ENCODE measurements at places on chromosomes 1 and 21. TPM values are rescaled to one million over a fixed set of nuclear protein-coding genes. Genes with fewer than 3 reads are reported as not detected.

APCS gene
- not detected for total RNA-seq

POU3F1 gene
- 0.84 TPM for total RNA-seq

PLD5 gene
- total RNA-seq = 1.7 TPM

LAMB3 gene
- total RNA-seq = 0.66 TPM

FAM72D gene
- total RNA-seq = 0.71 TPM

THEM5 gene
- not detected for total RNA-seq

PRR9 gene
- not detected for total RNA-seq

SLAMF9 gene
- not detected for total RNA-seq

ANGPTL3 gene
- 0.04 TPM for total RNA-seq

IFNLR1 gene
- total RNA-seq = 0.04 TPM

PGLYRP3 gene
- total RNA-seq = not detected

TCHHL1 gene
- not detected for total RNA-seq

BGLAP gene
- 1.2 TPM for total RNA-seq

LPAR3 gene
- 0.13 TPM for total RNA-seq

ARHGEF10L gene
- total RNA-seq = 14.1 TPM

PADI4 gene
- 0.18 TPM for total RNA-seq

MMP23B gene
- total RNA-seq = 50.7 TPM

PLXNA2 gene
- 17.8 TPM for total RNA-seq
